Amygdala (tissue), 56 donors: ENCODE measurements at places on chromosomes 3 and 15.
A peak's percentile ranks its signal among the peaks of the same experiment; 100 is the strongest.

GRCh38 chr15:67419705-67420104, 101.2 kb upstream of the C15orf61 start:
- no peak for DNase-seq

DNA sequence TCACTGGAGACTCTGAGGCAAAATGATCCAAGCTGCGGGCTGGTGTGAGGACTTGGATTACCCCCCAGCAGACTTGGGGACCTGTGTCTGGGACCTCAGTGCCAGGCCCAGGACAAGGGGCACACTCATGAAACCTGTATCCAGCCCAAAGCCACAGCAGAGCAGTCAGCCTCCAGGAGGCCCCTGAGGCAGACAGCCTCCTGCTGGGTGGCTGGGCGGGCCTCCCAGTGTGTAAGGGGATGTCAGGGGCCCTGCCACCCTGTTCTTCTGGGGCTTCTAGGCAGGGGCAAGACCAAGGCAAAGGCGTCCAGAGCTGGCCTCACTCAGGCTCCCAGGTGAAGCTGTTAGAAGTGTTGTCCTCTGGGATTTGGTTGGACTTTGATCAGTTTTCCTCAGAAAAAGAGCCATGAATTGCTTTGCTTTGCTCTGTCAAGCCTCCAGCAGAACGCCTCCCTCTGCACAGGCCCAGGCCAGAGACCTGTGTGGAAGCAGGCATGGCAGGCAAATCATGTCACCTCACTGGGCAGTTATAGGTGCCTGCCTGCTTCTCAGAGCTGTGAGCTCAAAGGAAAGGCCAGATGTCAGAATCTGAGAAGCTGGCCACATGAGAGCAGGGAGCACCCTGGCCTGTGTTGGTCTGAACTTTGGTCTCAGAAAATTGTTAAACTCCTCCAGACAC, 77.4 kb downstream of the SMAD6 start:
- no peak for DNase-seq

- no peak for DNase-seq
These were observed 88.3 kb downstream of the ITPR1 start for GRCh38 chr3:4581498-4581897.

GRCh38 chr15:63048776-63049665, 6.5 kb downstream of the TPM1 start:
- peak; percentile 19 for DNase-seq

DNA sequence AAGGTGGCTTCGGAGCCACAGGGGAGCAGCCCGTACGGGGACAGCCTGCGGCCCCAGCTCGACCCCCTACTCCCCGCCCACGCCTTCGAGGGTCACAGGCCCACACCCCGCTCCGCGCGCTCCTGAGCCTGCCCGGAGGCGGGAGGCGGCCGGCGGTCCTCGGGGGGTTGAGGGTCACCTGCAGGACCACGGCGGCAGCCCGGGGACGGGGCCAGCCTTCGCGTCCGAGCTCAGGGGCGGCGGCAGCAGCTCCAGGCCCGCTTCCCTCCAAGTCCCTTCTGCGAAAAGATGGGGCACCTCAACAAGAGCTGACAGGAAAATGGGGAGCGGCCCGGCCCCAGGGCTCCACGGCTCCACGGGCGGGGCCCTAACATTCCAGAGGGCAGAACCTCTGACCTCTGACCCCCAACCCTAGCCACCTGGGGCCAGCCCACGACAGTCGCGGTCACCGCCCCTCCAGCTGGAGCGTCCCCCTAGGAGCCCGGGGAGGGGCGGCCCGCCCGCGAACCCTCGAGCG, 428 bp downstream of the LYSMD4 start:
- DNase-seq, result no peak

- peak; percentile 54 for DNase-seq
These were observed 43.4 kb upstream of the SLC6A1 start for GRCh38 chr3:10949197-10949596.

GRCh38 chr3:72996121-72996472, 514 bp upstream of the PPP4R2 start:
- no peak for DNase-seq

DNA sequence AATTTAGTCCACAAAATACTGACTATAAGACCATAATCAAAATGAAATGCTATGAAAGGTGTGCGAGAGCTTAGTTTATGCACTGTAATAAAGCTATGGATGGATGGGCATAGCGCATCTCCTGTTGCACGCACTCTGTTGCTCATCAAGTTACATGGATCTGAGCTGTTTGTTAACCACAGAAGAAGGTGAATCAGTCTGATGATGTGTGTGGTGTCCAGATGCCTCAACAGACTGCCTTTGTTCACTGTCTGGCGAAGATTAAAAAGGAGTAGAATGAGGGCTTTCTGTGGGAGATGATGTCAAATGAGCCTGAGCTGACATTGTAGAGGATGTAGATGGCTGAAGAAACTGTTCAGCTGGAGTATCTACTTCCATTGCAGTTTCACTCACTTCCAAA, 36.1 kb downstream of the NSMCE3 start:
- DNase-seq, result no peak
